K562 (cell line): ENCODE measurements at places on chromosomes 12 and 14.

DNA sequence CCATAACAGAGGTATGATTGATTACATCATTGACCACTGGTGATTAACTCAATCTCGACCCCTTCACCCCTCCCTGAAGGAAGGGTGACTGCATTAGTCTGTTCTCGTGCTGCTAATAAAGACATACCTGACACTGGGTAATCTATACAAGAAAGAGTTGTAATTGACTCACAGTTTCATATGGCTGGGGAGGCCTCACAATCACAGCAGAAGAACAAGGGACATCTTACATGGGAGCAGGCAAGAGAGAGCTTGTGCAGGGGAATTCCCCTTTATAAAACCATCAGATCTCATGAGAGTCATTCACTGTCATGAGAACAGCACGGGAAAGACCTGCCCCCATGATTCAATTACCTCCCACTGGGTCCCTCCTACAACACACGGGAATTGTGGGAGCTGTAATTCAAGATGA lies 55.9 kb upstream of the TMCC3 start:
- H3K27me3 ChIP-seq, result peaks cover 2% of the 10 kb centered on the region; the same call in 1 of the 3 replicates
- no peak overlapping the region for H3K27ac ChIP-seq
- no peaks in the 10 kb centered on the region for H3K36me3 ChIP-seq
- H3K4me1 ChIP-seq, result no peaks in the 10 kb centered on the region
- H3K4me3 ChIP-seq, result no peak overlapping the region

DNA sequence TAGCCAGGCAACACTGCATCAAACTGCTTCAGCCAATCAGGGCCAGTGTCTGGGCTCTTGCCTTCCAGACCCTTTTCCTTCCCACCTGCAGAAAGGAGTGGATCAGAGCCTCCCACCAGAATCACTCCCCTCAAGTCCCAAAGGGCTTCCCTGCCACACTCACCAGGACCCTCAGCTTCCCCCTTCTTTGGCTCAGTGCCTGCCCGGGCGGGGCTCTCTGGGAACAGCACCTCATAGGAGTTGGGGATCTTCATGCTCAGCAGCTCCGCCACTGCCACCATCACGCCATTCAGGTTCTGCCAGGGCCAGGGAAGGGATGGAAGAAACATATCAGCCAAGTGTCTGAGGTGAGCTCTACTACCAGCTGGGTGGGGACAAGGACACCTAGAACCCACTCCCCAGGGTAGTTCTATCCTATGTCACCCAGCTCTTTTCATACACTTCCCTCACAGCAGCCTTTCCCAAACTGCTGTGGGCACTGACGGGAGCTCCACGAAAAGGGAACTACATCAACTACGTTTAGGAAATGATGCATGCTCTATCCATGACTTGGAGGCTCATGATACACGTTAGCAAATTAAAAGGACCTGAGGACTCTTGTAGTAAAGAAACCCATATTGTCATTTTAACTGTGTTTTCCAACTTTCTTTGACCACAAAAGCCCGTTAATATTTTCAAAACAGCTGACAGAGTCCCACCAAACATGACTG lies 9.4 kb upstream of the PRKAG1 start:
- H3K4me3 ChIP-seq, result no peak overlapping the region
- no peak for DNase-seq
- no peaks in the 10 kb centered on the region for H3K4me1 ChIP-seq
- H3K36me3 ChIP-seq, result peaks cover 100% of the 10 kb centered on the region

GRCh38 chr12:40054555-40055227 lies 51.2 kb downstream of the SLC2A13 start:
- no peak overlapping the region for H3K4me3 ChIP-seq
- H3K4me1 ChIP-seq, result no peaks in the 10 kb centered on the region; the same call in 2 of the 3 replicates
- no peaks in the 10 kb centered on the region for H3K36me3 ChIP-seq
- no peak overlapping the region for H3K27ac ChIP-seq

GRCh38 chr12:94754653-94755052 lies 104.3 kb upstream of the TMCC3 start:
- H3K27ac ChIP-seq, result no peak overlapping the region
- H3K4me3 ChIP-seq, result no peak overlapping the region
- H3K4me1 ChIP-seq, result no peaks in the 10 kb centered on the region

DNA sequence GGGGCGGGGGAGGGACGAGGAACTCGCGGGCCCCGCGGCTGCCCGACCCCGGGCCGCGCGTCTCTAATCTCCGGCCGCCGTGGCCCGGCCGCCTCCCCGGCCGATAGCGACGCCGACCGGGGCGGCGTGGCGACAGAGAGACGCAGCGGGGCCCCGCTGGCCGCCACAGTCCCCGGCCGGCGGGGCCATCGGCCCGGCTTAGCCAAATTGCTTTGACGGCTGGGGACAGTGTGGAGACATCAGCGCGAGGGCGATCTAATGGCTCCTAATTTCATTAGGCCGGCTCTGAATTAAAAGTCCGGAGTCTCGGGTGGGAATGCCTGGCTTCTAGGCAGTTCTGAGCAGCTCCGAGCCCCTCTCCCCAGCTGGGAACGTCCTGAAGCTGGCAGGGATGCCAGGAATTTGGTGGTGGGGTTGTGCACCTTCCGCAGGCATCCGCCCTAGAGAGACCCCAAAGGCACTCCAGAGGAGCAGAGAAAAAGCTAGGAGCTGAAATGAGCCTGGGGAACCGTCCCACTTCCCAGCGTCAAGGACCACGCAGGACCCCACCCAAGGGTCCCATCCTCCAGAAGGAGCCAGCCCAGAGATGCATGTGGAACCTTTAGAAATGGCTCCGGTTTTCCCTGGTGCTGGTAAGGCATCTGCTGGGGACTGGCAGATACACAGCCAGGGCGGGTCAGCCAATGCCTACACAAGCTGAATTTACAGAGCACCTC lies 9.6 kb downstream of the TBX5 start:
- H3K4me1 ChIP-seq, result no peaks in the 10 kb centered on the region
- H3K27ac ChIP-seq, result no peak overlapping the region
- no peak overlapping the region for H3K4me3 ChIP-seq
- DNase-seq, result no peak

GRCh38 chr12:389142-390096 lies at the start of gene KDM5A:
TSS of gene KDM5A (minus strand) at chr12:389320. CDS start at chr12:389091, 229 bp downstream.
- DNase-seq, result peak; percentile 85
- no peaks in the 10 kb centered on the region for H3K27me3 ChIP-seq
- H3K4me3 ChIP-seq, result peak within 1 kb of the TSS; percentile 98

DNA sequence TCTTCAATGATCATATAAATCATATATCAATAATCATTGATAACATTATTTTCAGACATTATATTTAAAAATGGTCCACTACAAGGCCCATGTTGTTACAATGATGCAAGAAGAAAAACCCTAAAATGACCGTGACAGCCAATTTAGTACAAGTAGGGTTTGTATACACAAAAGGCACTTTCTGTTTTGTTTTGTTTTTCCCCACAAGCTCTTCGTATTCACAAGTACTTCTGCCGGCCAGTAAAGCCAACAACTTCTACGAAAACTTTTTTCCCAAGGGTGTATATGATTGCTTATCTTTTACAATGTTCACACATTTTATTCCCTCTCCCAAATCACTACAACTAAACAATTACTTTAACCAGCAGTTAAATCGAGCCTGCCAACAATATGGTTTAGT lies 9.6 kb downstream of the PTPRB start:
- no peak overlapping the region for H3K4me3 ChIP-seq
- no peak for DNase-seq
- no peaks in the 10 kb centered on the region for H3K4me1 ChIP-seq
- H3K36me3 ChIP-seq, result no peaks in the 10 kb centered on the region
- H3K27me3 ChIP-seq, result no peaks in the 10 kb centered on the region

- H3K36me3 ChIP-seq, result no peaks in the 10 kb centered on the region
- H3K4me1 ChIP-seq, result no peaks in the 10 kb centered on the region
- H3K4me3 ChIP-seq, result no peak overlapping the region
- no peak for DNase-seq
- peaks cover 9% of the 10 kb centered on the region for H3K27me3 ChIP-seq
Observed at GRCh38 chr12:95738024-95738611, 52.4 kb downstream of the NTN4 start.

DNA sequence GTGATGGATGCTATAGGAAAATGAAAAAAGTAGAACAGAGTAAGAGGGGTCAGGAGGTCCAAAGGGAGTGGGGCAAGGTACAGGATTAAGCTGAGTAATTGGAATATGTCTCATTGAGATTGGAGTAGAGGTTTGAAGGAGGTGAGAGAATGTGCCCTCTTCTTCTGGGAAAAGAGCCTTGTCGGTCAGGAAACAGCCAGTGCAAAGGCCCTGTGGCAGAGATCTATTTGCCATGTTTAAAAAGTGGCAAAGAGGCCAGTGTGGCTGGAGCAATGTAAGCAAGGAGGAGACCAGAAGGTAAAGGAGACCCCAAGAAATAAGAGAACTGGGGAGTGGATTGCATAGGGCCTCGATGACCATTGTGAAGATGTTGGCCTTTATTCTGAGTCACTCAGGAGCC lies 706.5 kb downstream of the MED13L start:
- DNase-seq, result no peak
- no peak overlapping the region for H3K27ac ChIP-seq
- peaks cover 17% of the 10 kb centered on the region for H3K27me3 ChIP-seq
- H3K4me3 ChIP-seq, result no peak overlapping the region
- no peaks in the 10 kb centered on the region for H3K4me1 ChIP-seq

DNA sequence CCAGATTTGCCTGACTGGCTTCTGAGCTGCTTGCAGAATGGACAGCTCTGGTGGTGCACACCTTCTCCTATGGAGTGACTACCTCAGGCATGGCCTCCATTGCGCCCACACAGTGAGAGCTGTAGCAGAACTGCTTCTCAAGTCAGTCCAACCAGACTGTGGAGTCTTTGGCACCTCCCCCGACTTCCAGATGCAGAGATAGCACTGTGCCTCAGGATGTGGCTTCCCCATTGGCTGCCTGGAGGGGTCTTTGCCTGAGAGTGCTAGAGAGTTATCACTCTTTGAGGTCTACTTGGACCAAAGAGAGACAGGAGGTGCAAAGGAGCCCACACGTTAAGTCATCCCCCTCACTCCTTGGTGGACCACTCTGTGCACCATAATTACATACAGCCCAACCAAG lies 44.8 kb upstream of the FRS2 start:
- peak; percentile 31 for DNase-seq
- H3K4me1 ChIP-seq, result no peaks in the 10 kb centered on the region; the same call in 1 of the 2 replicates
- H3K36me3 ChIP-seq, result no peaks in the 10 kb centered on the region
- H3K4me3 ChIP-seq, result no peak overlapping the region
- no peaks in the 10 kb centered on the region for H3K27me3 ChIP-seq
- H3K27ac ChIP-seq, result no peak overlapping the region

- H3K27me3 ChIP-seq, result peaks cover 12% of the 10 kb centered on the region
- DNase-seq, result no peak
- no peak overlapping the region for H3K27ac ChIP-seq
- H3K4me1 ChIP-seq, result no peaks in the 10 kb centered on the region
- no peak overlapping the region for H3K4me3 ChIP-seq
Observed at GRCh38 chr12:32460638-32461037, 61.3 kb downstream of the FGD4 start.

DNA sequence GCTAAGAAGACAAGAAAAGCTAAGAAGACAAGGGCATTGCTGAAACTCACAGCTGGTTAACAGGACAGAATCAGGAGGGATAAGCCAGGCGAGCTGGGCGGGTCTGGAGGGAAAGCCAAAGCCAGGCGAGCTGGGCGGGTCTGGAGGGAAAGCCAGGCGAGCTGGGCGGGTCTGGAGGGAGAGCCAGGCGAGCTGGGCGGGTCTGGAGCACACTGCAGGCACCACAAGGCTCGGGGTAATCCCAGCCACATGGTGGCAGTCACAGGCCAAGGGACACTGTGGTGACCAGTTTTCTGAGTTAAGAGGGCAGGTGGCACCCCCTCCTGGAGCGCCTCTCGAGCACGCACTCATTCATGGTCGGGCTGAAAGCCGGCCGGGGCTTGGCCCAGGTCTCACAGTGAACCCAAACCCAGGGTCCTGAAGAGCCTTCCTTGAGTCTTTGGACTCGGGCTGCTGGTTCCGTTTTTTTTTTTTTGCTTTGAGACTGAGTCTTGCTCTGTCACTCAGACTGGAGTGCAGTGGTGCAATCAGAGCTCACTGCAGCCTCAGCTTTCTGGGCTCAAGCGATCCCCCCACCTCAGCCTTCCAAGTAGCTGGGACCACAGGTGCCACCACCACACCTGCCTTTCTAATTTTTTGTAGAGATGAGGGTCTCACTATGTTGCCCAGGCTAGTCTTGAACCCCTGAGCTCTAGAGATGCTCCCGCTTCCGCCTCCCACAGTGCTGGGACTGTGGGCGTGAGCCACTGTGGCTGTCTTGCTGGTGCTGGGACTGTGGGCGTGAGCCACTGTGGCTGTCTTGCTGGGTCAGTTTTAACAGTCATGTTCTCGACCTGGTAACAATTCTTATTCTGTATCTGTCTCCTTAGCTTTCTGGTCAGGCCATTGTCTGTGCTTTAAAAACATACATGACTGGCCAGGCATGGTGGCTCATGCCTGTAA lies 40.2 kb downstream of the HSP90AA1 start:
- no peak overlapping the region for H3K27ac ChIP-seq
- peaks cover 80% of the 10 kb centered on the region for H3K36me3 ChIP-seq
- DNase-seq, result peak; percentile 74
- H3K27me3 ChIP-seq, result no peaks in the 10 kb centered on the region
- H3K4me3 ChIP-seq, result no peak overlapping the region

DNA sequence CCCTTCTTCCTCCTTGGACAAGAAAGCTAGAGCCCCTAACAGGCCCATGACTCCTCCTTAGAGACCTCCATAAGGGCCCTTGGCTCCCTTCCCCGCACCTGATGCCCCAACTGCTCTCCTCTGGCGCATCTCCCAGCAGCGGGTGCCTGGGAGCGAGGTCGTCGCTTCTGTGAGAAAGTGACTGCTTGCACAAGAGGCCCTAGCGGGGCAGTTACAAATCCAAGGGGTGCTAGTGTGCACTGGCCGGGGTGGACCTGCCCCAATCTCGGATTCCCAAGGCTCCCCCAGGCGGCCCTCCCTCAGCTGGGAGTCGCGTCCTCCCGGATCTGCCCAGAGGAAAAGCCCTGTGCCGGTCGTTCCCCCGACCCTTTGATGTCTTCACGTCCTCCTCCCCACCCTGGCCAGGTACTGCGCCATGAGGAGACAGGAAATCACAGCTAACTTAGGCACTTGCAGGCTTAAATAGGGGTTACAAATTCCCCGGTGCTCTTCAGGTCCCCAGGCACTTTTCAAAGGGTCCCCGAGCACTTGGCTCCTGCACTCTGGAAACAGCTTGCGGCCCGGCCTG lies 2.8 kb downstream of the NKX2-8 start:
- no peak overlapping the region for H3K4me3 ChIP-seq
- peaks cover 16% of the 10 kb centered on the region for H3K4me1 ChIP-seq
- no peak for DNase-seq

DNA sequence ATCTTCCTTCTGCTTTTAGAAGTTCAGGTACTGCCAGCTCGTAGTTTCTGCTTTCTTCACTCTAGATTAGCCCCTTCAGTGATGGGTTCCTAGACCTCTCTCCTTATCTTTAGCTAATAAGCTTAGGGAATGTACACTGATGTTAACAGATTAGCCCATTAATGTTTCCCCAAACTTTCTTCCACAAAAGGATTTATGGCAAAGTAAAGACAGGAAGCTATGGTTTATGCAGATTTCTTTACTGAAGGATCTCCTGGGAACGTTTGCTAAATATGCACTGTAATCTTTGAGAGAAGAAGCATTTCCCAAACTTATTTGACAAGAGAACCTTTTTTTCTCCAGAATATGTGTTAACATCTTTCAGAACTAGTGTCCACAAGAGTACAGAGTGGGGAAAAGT lies 4.2 kb downstream of the SOCS4 start:
- DNase-seq, result no peak
- no peak overlapping the region for H3K4me3 ChIP-seq
- peaks cover 26% of the 10 kb centered on the region; the same call in 1 of the 3 replicates for H3K36me3 ChIP-seq
- H3K4me1 ChIP-seq, result peaks cover 3% of the 10 kb centered on the region; the same call in 2 of the 3 replicates

GRCh38 chr14:57485635-57486034 lies 8.0 kb downstream of the CCDC198 start:
- no peak for DNase-seq
- H3K4me3 ChIP-seq, result no peak overlapping the region
- H3K36me3 ChIP-seq, result no peaks in the 10 kb centered on the region
- no peak overlapping the region for H3K27ac ChIP-seq
- H3K4me1 ChIP-seq, result no peaks in the 10 kb centered on the region
- no peaks in the 10 kb centered on the region for H3K27me3 ChIP-seq

GRCh38 chr12:46839964-46840363 lies 14.2 kb upstream of the SLC38A4 start:
- no peaks in the 10 kb centered on the region for H3K36me3 ChIP-seq
- H3K4me1 ChIP-seq, result no peaks in the 10 kb centered on the region
- no peaks in the 10 kb centered on the region for H3K27me3 ChIP-seq
- DNase-seq, result no peak
